Glutamatergic neuron (in vitro differentiated cells): ENCODE measurements at places on chromosomes 12 and 14. TPM values are rescaled to one million over a fixed set of nuclear protein-coding genes. Genes with fewer than 3 reads are reported as not detected.

CLEC4D gene
- not detected for total RNA-seq

TAS2R9 gene
- total RNA-seq, result not detected

ANKRD33 gene
- not detected for total RNA-seq

ASCL1 gene
- total RNA-seq, result not detected

ETFRF1 gene
- 14.9 TPM for total RNA-seq

GUCY2C gene
- not detected for total RNA-seq

CLBA1 gene
- total RNA-seq, result 5.9 TPM

STON2 gene
- total RNA-seq, result 278 TPM

NRL gene
- total RNA-seq, result 3.7 TPM

RTN1 gene
- total RNA-seq, result 518 TPM

PRKAB1 gene
- total RNA-seq, result 37.5 TPM

TROAP gene
- 11.7 TPM for total RNA-seq

FGD6 gene
- total RNA-seq, result 42.1 TPM

HCAR2 gene
- not detected for total RNA-seq

CYP27B1 gene
- 1.7 TPM for total RNA-seq

GALC gene
- 16.1 TPM for total RNA-seq

DTX1 gene
- total RNA-seq, result 4.3 TPM

SLC4A8 gene
- total RNA-seq, result 80.0 TPM

GABARAPL1 gene
- 110 TPM for total RNA-seq
